Activated CD4-positive, alpha-beta T cell treated with anti-CD3 and anti-CD28 coated beads, Interleukin-10, Interleukin-2, amounts not matched to agents 100 ng/mL and 50 ng/mL, durations not matched to agents 16 hours and 8 hours (primary cell): ENCODE measurements at places on chromosomes 11 and 22.
A peak's percentile ranks its signal among the peaks of the same experiment; 100 is the strongest.

DNA sequence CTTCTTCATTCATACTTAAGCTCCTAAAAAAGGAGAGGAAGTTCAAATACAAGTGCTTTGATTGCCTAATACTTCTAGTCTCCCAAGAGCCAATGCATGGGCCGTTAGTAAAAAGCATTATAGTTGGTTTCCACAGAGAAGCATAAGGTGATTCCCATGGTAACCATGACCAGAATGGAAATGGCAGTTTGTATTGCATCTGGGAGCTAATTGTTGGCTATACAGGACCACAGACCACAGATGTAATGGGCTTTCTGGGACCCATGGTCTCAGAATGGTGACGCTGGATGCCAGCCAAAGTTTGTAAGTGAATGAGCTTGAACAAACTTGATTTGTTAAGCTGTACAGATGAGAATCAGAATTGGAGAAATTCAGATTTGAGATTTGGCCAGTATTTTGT is 333.9 kb upstream of the C11orf87 start:
- no peak for DNase-seq

- no peak for DNase-seq
These were observed 469.9 kb downstream of the MN1 start for GRCh38 chr22:27331526-27332281.

DNA sequence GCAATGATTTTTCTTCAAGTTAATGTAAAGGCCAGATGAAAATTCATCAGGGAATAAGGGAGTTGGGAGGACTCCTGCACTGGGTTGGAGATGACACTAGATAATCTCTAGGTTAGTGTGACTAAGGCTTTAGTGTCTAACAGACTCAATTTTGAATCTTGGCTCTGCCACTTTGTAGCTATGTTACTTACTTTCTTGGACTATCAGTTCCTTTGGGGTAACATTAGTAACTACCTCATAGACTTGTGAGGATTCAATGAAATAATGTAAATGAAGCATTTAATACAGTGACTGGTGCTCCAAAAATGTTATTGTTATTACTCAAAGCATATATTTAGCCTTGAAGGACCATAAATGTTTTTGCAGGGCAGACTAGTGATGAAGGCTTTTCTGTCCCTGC is 9.6 kb upstream of the CCDC89 start:
- DNase-seq: no peak

GRCh38 chr22:50672471-50673230 is at the start of gene SHANK3:
TSS of gene SHANK3 (plus strand) at chr22:50672823.
- DNase-seq: no peak

- peak; percentile 20 for DNase-seq
These were observed 35.6 kb downstream of the KCNC1 start for GRCh38 chr11:17770048-17770652.

DNA sequence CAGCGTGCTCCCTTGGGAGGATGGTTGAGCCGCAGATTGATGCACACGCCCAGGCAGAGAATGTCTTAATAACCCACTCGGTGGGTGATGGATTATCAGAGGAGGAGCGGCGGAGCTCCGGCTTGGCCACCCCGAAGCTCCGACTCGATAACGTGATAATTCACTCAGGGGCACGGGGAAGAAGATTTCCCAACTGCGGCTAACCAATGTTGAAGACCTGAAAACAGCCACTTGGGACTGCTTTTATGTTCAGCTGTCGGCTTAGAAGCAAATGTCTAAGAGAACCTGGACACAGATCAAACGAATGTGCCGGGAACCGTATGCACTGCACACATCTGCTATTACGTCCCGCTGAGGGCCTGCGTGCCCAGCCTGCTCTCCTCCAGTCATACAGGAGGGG is 206.8 kb upstream of the CADM1 start:
- DNase-seq: no peak

DNA sequence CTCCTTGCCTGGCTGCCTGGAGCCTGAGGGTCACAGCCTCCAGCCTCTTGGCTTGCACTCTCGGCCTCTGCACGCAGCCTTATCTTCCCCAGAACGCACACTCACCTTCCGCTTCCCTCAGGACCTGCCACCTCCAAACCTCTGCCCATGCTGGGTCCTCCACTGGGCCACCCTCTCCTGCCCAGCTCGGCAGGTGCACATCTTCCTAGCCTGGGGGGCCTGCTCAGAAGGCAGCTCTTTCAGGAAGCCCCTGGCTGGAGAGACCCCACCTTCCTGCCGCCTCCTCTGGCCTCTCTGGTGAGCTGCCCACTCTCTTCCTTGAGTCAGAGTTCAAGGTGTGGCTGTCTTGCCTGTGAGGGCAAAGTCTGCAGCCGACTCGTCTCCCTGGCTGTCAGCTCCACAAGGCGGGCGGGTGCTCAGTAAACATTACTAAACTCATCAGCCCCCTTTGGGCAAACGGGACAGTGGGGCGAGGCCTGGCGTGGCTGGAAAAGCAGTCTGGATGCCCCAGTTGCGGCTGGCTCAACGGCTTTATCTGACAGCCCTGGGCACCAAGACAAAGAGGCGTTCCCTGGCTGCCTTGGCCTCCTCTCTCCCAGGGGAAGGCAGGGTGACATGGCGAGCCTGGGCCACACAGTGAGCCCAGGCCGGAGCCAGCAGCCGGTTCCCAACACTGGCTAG is 1.7 kb upstream of the LINC01488 start:
- DNase-seq: no peak

DNA sequence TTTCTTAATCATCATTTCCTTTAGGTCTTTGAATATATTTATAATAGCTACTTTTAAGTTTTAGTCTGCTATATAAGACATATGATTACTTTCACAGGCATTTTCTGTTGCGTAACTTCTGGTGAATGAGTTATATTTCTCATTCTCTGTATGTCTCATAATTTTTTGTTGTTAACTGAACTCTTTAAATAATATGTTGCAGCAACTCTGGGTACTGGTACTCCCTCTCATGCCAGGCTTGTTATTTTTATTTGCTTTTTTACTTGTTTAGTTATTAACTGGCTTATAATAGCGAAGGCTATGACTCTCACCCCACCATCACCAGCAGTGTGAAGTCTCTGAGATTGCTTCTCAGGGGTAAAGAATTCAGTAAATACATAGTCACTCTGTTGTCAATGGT is 524.2 kb upstream of the CHORDC1 start:
- no peak for DNase-seq

DNA sequence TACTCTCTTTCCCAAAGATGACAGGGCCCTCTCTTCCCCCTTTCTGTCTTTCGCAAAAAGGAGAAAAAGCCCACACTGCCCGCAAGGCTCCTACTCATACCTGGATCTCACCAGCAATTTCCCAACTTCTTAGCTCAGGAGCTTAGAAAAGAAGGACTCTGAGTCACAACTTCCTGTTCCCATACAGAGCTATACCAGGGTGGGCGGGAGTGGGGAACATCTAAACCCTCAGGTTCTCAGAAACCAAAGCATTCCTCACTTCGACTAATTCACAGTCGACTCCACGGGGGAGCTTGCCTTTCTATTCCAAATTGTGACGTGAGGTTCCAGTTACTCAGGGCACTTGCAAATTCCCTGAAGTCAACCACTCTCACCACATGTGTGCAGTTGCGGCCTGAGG is 61.9 kb downstream of the MTNR1B start:
- DNase-seq: peak; percentile 36

- DNase-seq: no peak
These were observed 39.5 kb downstream of the B3GAT1 start for GRCh38 chr11:134372536-134372935.

GRCh38 chr11:129975543-129975942 is 27.1 kb downstream of the PRDM10 start:
- DNase-seq: no peak

- no peak for DNase-seq
These were observed 13.9 kb downstream of the DAGLA start for GRCh38 chr11:61693922-61694601.

DNA sequence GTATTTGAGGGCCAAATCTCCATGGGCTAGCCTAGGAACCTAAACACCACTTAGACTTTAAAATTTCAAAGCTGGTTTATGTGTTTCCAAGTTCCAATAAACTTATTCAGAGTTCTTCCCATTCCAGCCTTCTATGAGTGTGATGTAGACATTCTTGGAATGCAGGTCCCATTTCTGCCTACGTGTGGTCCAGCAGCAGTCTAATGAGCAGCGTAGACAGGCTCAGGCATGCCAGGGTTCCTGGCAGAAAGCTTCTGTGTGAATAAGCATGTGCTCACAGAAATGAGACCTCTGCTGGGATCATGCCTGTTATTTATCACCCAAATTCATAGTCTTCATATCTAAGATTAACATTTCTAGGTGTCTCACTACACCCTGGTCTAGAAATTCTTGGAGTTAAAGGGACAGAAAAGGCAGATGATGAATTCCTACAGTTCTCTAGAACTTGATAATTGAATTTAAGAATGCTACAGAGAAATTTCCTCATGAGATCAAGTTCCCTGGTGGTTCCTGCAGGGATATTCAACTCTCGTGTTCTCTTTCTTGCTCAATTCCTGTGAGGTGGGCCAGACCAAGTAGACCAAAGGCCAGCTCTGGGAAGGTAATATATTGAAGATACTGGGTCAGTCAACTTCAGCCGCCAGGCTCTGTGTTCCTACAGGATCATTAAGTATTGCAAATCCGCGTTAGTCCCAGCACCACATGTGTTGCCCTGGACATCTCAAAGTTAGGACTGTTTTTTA is 17.6 kb downstream of the RNF185 start:
- no peak for DNase-seq

DNA sequence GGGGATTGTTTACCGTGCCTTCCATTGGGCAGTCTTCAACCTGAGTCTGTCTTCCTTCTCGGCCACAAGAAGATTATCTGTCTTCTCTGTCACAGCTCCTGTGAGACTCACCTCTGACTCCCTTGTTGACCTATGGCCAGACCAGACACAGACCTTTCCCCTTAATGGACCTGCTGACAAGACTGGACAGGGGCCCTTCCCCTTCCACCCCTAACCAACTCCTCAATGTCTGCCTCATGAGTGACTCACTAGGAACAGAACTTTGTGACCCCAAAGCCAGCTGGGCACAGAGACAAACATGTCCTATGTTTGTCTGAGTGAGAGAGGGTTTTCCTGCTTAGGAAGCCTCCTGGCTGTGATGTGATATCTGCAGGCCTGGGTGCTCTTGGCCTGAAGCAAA is 405.0 kb downstream of the BRD1 start:
- no peak for DNase-seq

DNA sequence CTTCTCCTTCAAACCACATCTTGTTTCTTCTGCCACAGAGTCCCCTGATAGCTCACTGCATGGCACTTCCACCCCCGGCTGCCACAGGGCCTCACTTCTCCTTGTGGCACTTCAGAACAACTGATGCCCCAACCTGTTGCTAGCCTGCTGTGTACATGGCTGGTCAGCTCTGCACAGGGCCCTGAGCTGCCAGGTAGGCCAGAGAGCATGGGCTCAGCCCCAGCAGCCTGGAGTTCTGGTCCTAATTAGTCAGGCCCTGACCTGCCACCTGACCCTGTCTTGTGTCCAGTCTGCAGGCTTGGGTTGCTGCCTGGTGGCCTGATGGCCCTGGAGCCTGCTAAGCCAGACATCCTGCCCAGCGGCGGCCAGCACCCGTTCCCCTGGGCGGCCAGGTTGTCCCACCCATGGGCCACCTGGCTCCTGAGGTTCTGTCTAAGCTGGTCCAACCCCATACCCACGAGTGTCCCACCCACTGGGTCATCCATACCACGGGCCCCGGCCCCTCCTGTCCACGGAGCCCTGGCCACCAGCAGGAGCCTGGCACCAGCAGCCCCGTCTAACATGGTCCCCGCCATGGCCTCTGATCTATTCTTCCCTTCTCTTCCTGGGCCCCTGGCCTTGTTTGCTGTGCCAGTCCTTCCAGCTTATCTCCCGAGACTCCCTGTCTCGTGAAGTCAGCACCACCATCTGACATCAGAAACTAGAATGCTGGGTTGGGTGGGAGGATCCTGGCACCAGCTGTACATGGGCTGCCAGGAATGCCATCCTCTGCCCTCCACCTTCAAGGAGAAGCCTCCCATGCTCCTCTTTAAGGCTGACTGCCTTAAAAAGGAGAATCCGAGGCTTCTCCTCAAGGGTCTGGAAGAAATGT is 3.1 kb upstream of the CERK start:
- no peak for DNase-seq

- DNase-seq: no peak
These were observed 31.4 kb downstream of the ARAP1 start for GRCh38 chr11:72720784-72721183.

- DNase-seq: no peak
These were observed 50.6 kb downstream of the FAM181B start for GRCh38 chr11:82683029-82683428.

DNA sequence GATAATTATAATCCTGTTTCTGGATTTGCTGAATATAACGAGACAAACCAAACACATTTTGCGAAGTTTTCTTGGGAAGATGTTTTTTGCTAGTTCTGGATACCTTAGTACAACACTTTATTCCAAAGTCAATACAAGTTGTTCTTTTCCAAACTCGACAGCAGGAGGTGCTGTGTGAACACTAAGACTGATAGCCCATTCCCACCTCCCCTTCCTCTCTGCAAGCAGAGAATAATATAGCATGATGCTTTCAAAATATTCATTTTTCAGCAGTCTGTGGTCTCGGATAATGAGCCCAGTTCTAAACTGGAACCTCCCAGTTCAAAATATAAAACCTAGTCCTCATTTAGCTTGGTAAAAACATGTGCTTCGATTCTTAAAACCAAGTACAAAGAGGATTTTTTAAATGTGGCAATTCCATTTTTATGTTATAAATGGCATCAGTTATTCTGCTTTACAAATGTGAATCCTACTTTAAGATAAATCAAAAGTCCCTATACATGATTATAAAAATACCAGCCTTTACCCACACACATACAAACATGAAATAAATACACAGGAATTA is 129.1 kb downstream of the DCDC1 start:
- DNase-seq: peak; percentile 35

GRCh38 chr11:12502046-12502445 is 124.7 kb downstream of the PARVA start:
- DNase-seq: no peak

DNA sequence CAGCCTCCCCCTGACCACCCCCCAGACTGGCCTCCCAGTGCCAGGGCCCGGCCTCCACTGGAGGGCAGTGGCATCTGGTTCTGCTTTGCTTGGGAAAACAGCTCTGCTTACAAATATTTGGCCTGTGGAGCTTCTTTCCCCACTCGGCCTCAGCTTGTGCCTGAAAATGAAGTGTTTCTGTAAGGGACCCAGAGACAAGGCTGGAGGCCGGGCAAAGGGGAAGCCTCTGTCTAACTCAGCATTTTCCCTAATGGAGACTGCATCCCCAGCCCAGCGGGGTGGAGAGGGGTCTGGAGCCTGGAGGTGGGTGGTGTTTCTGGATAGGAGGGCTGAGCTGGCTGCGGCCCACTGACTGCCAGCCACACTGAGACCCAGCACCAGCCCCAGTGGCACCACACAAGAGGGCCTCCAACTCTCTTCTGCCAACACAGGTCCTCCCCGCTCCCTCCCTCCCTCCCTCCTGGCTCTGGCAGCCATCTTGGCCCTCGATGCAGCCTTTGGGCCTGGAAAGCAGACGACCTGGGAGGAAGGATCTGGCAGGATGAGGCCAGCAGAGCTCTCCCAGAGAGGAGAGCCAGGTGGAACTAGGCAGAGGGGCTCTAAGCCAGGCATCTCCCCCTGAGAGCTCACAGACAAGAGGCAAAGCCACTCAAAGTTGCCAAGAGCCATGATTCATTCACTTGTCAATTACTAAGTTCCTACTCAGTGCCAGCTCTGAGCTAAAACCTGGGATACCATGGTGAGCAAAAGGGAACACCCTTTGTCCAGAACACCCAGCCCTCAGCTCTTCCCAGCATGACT is 77.1 kb upstream of the CD82 start:
- no peak for DNase-seq

GRCh38 chr11:131776211-131776610 is 405.8 kb downstream of the NTM start:
- no peak for DNase-seq

GRCh38 chr11:117437041-117437790 is 109.6 kb downstream of the CEP164 start:
- no peak for DNase-seq

GRCh38 chr11:70026726-70027125 is 51.4 kb upstream of the ANO1 start:
- no peak for DNase-seq
